ENCODE measurements at places on chromosomes 12 and 14. TPM values are rescaled to one million over a fixed set of nuclear protein-coding genes. Genes with fewer than 3 reads are reported as not detected.

CEBPE gene
- 1.5 TPM for total RNA-seq

RNFT2 gene
- total RNA-seq: 7.2 TPM

SLC5A8 gene
- total RNA-seq: not detected

FITM1 gene
- 2.2 TPM for total RNA-seq

C12orf60 gene
- 0.71 TPM for total RNA-seq

DNA sequence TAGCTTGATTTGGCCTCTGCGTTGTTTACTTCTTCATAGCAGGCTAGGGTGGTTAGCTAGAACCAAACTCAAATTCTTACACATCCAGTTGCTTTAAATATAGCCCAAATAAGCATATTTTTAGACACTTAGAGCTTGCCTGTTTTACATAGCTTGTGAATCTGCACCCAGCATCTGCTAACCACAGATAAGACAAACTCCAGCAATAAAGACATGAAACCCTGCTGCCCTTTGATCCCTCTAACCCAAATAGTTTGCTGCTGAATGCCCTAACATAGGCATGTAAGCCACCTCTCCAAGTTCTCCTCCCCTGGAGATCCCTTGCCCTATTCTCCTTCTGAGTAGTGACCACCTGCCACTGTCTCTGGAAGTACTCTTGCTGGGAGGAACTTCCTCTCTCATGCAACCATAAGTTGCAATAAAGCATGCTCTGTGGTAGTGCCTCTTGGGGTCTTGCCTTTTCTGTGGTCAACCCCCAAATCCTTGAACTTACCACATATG lies 185.6 kb downstream of the TMEM117 start:
- H3K4me3 ChIP-seq: no peak overlapping the region
- H3K4me1 ChIP-seq: peaks cover 8% of the 10 kb centered on the region
- no peaks in the 10 kb centered on the region for H3K27me3 ChIP-seq
- H3K36me3 ChIP-seq: peaks cover 7% of the 10 kb centered on the region
- DNase-seq: no peak
- H3K27ac ChIP-seq: no peak overlapping the region

DNA sequence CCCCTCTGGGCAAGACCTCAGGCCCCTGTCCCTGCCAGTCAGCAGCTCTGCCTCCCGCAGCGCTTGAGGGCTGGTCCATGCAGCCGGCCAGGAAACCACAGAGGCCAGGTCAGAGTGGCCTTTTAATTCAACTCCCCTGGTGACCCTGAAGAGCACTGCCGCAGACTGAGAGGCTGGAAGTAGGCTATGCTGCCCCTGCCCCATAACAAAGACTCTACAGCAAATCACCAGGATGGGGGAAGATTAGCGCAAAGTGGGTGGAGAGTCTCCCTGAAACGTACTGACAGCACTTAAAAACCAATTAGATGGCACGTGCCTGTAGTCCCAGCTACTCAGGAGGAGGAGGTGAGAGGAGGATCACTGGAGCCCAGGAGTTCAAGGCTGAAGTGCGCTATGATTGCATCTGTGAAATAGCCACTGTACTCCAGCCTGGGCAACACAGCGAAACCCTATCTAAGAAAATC lies 70.5 kb downstream of the ITPK1 start:
- no peak overlapping the region for H3K4me3 ChIP-seq
- peaks cover 10% of the 10 kb centered on the region for H3K36me3 ChIP-seq
- peak overlapping the region; percentile 17 for H3K27ac ChIP-seq
- DNase-seq: no peak

GRCh38 chr14:79627058-79627457 lies 584.2 kb downstream of the DIO2 start:
- H3K27me3 ChIP-seq: no peaks in the 10 kb centered on the region
- no peaks in the 10 kb centered on the region for H3K36me3 ChIP-seq
- H3K4me3 ChIP-seq: no peak overlapping the region

DNA sequence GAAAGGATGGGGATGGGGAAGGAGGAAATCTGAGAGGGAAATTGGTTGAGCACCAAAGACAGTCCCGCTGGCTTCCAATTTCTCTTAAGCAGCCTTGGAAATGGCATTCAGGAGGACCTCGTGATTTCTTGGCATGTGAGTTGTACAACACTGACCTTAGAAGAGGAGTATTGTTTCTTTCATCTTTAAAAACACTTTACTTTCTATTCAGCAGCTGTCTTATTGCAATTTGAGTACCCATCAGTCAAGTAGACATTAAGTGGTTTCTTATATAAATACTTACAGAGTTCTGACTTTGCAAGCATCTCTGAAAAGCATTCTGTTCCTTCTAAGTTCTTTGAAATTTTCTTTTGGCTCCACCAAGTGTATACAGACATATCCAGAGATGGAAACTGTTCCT lies 83.2 kb downstream of the LMNTD1 start:
- H3K27ac ChIP-seq: no peak overlapping the region
- no peak overlapping the region for H3K4me3 ChIP-seq
- H3K4me1 ChIP-seq: no peaks in the 10 kb centered on the region

DNA sequence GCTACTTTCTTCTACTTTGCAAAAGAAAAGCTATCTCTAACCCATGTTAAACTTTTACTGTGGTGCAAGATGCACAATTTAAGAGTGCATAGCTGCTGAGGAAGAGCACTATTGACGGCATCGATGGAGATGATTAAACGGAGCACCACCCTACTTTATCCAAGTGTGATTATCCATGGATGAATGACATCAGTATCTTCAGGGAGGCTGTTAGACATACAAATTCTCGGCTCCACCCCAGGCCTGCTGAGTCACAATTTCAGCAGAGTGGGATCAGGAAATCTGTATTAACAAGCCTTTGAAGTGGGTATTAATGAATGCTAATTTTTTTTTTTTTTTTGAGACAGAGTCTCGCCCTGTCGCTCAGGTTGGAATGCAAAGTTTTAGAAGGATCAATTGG lies 16.2 kb downstream of the SLC2A14 start:
- DNase-seq: no peak
- H3K27ac ChIP-seq: no peak overlapping the region
- H3K4me3 ChIP-seq: no peak overlapping the region
- H3K27me3 ChIP-seq: peaks cover 4% of the 10 kb centered on the region
- H3K36me3 ChIP-seq: no peaks in the 10 kb centered on the region

- DNase-seq: no peak
- peak overlapping the region; percentile 28 for H3K27ac ChIP-seq
- H3K4me3 ChIP-seq: no peak overlapping the region
- H3K36me3 ChIP-seq: no peaks in the 10 kb centered on the region
- peaks cover 43% of the 10 kb centered on the region for H3K4me1 ChIP-seq
Measured at GRCh38 chr12:123034865-123035264, 54.4 kb downstream of the ARL6IP4 start.

DNA sequence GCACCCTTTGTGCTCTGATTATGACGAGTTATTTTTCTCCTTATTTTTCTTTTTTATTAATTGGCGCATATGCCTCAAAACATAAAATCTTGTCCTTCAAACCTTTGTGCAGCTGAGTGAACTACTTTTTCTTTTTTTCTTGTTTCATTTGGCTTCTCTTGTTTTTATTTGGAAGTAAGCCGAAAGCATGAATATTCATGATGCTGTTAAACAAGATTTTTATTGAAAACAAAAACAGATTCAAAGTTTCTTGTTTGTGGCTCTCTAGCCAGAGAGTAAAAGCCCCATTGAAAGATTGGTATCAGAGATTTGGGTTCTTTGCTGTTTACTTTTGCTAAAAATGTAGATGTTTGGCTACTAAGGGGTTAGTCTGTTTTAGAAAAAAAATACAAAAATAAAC lies 183.8 kb downstream of the TMEM132C start:
- H3K4me1 ChIP-seq: no peaks in the 10 kb centered on the region
- H3K27me3 ChIP-seq: no peaks in the 10 kb centered on the region
- H3K36me3 ChIP-seq: no peaks in the 10 kb centered on the region
- no peak for DNase-seq
- H3K27ac ChIP-seq: no peak overlapping the region

- H3K4me3 ChIP-seq: no peak overlapping the region
- no peak overlapping the region for H3K27ac ChIP-seq
- no peak for DNase-seq
- H3K4me1 ChIP-seq: peaks cover 20% of the 10 kb centered on the region
Measured at GRCh38 chr14:54784657-54785056, 118.0 kb downstream of the GCH1 start.

- peaks cover 59% of the 10 kb centered on the region for H3K36me3 ChIP-seq
- no peak overlapping the region for H3K4me3 ChIP-seq
- DNase-seq: no peak
- H3K27me3 ChIP-seq: no peaks in the 10 kb centered on the region
- H3K4me1 ChIP-seq: peaks cover 47% of the 10 kb centered on the region
Measured at GRCh38 chr12:46358791-46359666, 13.5 kb downstream of the SLC38A2 start.

DNA sequence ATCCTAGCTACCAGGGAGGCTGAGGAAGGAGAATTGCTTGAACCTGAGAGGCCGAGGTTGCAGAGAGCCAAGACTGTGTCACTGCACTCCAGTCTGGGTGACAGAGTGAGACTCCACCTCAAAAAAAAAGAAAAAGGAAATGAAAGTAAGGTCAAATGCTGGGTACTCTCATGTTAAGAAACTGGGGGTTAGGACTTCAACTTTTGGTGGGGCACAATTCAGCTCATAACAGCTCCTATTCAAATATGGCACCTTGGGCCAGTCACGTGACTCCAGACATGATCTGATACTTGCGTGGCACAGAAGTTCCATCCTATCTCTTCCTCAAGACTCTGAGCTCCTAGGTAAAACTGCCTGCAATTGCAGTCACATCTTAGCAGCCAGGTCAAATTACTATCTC lies 142.7 kb downstream of the EGLN3 start:
- H3K36me3 ChIP-seq: no peaks in the 10 kb centered on the region
- H3K27ac ChIP-seq: no peak overlapping the region
- peaks cover 12% of the 10 kb centered on the region for H3K27me3 ChIP-seq
- no peaks in the 10 kb centered on the region for H3K4me1 ChIP-seq
- H3K4me3 ChIP-seq: no peak overlapping the region
- DNase-seq: no peak

- H3K27ac ChIP-seq: no peak overlapping the region
- no peaks in the 10 kb centered on the region for H3K4me1 ChIP-seq
- H3K27me3 ChIP-seq: no peaks in the 10 kb centered on the region
- H3K36me3 ChIP-seq: peaks cover 7% of the 10 kb centered on the region
- no peak overlapping the region for H3K4me3 ChIP-seq
Measured at GRCh38 chr12:33061844-33062243, 165.3 kb upstream of the PKP2 start.

GRCh38 chr12:71295953-71296352 lies 138.2 kb upstream of the TSPAN8 start:
- H3K4me1 ChIP-seq: no peaks in the 10 kb centered on the region
- H3K4me3 ChIP-seq: no peak overlapping the region
- H3K27me3 ChIP-seq: peaks cover 17% of the 10 kb centered on the region
- H3K36me3 ChIP-seq: no peaks in the 10 kb centered on the region
- DNase-seq: no peak

DNA sequence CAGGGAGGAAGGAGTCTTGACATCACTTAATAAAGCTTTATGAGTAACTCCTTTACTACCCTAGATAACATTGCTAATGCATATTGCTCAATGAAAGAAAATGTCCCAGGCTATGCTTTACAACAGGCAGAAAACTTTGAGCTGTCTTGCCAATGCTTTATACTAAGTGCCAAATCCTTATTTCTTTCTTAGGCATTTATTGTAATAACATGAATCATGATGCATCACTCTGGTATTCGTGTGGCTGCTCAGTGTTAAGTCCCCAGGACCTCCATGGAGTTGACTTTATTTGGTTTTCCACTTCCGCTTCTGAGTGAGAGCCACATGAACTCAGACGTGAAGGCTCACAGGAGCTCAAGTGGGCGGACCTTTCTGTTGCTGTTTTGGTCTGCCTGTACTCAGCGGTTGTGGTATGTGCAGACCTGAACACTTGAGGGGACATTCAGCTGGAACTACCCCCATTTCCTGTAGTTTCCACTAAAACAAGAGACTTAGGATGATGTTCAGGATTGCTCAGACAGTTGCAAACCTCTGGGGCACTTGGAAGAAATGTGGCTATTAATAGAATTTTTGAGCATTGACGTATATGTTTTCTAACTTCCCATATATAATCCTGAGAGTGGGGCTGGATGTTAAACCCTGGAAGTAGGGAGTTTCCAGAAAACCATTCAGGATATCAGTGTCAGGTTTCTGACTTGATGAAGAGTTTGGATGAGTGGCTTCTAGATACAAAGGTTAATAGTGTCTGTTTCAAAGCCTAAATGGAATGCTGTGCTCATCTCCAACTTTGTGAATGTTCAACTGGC lies 258.6 kb downstream of the MSRB3 start:
- H3K27ac ChIP-seq: no peak overlapping the region
- no peaks in the 10 kb centered on the region for H3K27me3 ChIP-seq

- peaks cover 3% of the 10 kb centered on the region for H3K36me3 ChIP-seq
- no peak overlapping the region for H3K27ac ChIP-seq
- H3K4me1 ChIP-seq: peaks cover 9% of the 10 kb centered on the region
- no peak for DNase-seq
- H3K4me3 ChIP-seq: no peak overlapping the region
- H3K27me3 ChIP-seq: no peaks in the 10 kb centered on the region
Measured at GRCh38 chr14:65261425-65261920, 151.1 kb upstream of the FUT8 start.

GRCh38 chr14:79363291-79363690 lies 848.0 kb downstream of the DIO2 start:
- H3K36me3 ChIP-seq: no peaks in the 10 kb centered on the region
- H3K27ac ChIP-seq: no peak overlapping the region
- no peaks in the 10 kb centered on the region for H3K4me1 ChIP-seq
- no peak for DNase-seq
- no peak overlapping the region for H3K4me3 ChIP-seq
- H3K27me3 ChIP-seq: no peaks in the 10 kb centered on the region
